ENCODE measurements at places on chromosomes 13 and 19.

DNA sequence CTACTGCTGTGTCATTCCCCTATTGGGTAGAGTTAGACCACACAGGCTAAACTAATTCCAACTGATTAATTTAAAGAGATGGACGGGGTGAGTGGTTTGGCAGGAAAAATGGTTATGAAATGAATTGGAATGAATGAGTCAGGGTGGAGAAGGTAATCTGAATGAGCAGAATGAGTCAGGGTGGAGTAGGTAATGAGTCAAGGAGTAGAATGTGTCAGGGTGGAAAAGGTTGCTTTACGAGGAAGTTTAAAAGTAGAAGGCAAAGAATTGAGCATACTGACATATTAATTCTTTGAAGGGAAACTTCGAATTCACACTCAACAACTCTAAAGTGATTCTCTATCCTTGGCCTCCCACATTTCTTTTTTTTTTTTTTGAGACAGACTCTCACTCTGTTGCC is 12.7 kb upstream of the ZNF121 start:
- no peak for DNase-seq

- DNase-seq = no peak
Measured at GRCh38 chr13:71643448-71643860, 223.6 kb downstream of the DACH1 start.

DNA sequence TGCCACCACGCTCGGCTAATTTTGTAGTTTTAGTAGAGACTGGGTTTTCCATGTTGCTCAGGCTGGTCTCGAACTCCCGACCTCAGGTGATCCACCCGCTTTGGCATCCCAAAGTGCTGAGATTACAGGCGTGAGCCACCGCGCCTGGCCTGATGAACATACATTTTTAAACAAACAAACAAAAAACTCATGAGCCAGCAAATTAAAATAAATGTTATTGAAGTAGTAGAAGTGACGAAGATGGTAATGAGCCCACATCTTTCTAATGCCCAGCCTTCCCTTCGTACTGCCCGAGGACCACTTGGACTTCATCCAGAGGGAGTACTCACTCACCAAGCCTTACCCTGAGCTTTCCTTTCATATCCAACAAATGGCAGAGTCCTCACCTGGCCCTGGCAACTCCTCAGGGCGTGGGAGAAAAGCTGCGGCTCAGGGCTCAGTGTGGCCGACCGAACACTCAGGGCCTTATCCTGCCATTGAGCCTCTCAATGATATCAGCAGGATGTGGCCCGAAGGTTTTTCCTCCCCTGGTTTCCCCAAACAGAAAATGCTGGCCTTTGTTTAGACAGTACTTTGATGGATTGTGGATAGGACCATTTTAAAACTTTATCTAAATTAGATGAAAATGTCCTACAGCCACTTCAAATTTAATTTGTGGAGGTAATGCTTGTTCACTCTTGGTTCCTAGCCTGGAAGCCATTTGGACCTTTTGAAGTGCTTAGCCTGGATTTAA is 22.8 kb upstream of the ABCC4 start:
- no peak for DNase-seq

DNA sequence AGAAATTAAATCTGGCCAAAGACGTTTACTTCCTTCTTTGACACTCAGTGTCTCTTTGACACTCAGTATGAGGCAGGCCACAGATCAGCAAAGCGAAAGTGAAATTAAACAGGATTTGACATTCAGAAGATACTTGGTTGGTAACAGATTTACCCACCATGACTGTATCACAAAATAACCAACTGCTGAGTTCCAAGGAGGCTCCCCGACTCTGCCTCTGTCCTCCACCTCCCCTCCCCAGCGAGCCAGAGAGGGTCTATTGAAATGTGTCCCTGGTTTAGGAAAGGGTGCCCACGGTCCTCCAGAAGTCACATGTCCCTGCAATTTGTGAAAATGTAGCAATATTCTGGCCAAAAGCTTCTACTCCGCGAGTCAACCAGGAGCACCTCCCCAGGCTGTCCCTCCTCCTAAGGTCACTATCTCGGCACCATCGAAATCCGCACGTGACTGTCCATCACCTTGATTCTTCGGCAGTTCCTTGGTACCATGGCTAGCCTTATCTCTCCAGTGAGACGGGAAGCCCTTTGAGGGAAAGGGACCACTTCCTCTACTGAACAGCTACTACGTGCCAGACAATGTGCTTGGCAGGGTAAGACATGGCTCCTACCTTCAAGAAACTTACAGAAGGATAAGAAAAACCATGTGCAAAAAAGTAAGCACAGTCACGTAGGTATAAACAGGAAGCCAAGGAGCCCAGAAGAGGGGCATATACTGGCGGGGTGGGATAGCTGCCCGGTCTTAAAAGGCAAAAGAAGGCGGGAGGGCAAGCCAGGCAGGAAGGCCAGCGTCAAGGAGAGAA is 1.5 kb downstream of the N4BP2L1 start:
- DNase-seq = peak; percentile 48
